Stimulated activated CD8-positive, alpha-beta memory T cell treated with anti-CD3 and anti-CD28 coated beads, Interleukin-15, amount 100 ng/mL, for 4 hours (primary cell): ENCODE measurements at places on chromosomes 4 and X.

- no peak for DNase-seq
Measured at GRCh38 chr4:183765251-183765911, 106.3 kb downstream of the TRAPPC11 start.

- DNase-seq, result no peak
Measured at GRCh38 chr4:186854256-186854655, 130.6 kb upstream of the FAT1 start.

DNA sequence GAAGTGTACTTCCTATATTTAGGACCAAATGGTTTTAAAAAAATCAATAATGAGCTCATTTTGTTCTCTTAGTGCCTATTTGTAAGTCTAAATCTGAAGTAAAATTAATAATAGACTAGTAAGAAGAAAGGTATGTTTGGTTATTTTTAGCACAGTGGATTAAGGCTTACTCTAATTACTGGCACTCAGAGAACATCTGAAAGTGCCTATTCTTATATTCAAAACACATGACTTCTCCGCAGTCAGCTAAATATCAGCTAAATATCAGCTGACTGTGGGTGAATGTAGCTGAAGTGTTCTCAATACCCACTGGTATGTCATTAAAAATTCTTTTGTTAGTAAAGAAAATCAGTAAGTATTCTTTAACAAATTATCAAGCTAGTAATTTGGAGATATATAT, 6.0 kb downstream of the AP1S2 start:
- no peak for DNase-seq

GRCh38 chr4:5572751-5573150, 135.6 kb downstream of the EVC2 start:
- no peak for DNase-seq

- no peak for DNase-seq
Measured at GRCh38 chr4:38894322-38894982, 26.8 kb downstream of the FAM114A1 start.

- DNase-seq, result peak; percentile 49
Measured at GRCh38 chr4:140071806-140072205, 82.2 kb downstream of the MAML3 start.

DNA sequence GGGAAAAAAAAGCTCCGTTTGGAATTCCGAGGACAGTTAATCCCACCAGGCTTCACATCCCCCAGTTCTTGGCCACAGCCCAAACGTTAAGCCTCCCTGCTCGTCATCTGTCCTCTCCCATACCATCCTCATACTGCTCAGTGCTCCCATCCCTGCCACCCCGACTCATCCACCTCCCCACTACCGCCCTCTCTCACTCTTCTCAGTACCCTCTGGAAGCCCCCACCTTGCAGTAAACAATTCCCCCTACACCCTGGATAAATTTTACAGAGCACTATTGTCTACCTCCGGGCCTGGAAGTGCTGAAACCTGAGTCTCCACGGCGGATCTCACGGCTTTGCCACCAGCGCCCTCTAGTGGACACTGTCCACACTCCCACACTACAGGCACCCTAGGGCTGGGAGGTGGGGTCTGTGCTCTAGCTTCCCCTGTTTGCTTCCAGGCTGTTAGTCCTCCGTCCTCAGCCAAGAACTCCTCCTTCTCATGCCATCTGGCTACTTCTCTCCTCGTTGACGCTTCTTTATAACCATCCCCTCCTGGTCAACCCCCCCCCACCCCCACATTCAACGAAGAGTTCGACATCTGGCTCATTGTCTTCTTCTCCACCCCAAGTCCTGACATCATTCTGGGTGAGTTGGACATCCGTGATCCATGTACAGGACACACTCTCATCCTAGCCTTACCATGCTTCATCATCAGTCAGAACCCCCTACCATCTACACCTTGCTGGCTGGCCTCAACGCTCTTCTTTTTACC, 54.5 kb downstream of the RTL9 start:
- DNase-seq, result peak; percentile 15

GRCh38 chrX:15301924-15302323, 13.5 kb downstream of the ASB11 start:
- DNase-seq, result no peak
